ENCODE measurements at places on chromosomes 6 and 20.

- DNase-seq, result no peak
Measured at GRCh38 chr20:31637660-31638059, at the start of gene COX4I2. Gene COX4I2, plus strand, starts transcription at chr20:31637912. Its CDS starts 1,106 bp downstream, at chr20:31639018.

- no peak for DNase-seq
Measured at GRCh38 chr20:34013554-34013953, 19.8 kb downstream of the RALY start.

GRCh38 chr20:8782804-8783203 is 286.1 kb upstream of the PLCB4 start:
- no peak for DNase-seq

- no peak for DNase-seq
Measured at GRCh38 chr20:8388141-8388540, 256.1 kb downstream of the PLCB1 start.

GRCh38 chr20:52483382-52483781 is 291.8 kb upstream of the ZFP64 start:
- no peak for DNase-seq

GRCh38 chr6:54617730-54618129 is 228.8 kb upstream of the FAM83B start:
- no peak for DNase-seq

DNA sequence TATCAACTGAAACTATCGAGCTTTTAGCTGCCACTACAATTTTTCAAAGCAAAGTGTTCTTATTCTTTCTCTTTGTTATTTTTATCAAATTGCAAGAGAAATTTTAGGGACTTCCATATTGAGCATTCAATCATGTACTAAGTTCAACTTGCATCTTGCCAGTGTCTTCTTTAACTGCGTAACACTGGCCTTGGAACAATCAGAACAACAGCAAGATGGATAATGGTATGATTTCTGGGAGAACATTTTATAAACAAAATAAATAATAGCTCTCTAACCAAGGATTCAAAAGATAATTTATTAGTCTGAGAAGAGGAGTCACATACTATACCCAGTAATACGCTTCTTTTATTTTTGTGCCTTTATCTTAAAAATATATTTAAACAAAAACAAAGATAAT is 168.0 kb downstream of the ISM1 start:
- no peak for DNase-seq

DNA sequence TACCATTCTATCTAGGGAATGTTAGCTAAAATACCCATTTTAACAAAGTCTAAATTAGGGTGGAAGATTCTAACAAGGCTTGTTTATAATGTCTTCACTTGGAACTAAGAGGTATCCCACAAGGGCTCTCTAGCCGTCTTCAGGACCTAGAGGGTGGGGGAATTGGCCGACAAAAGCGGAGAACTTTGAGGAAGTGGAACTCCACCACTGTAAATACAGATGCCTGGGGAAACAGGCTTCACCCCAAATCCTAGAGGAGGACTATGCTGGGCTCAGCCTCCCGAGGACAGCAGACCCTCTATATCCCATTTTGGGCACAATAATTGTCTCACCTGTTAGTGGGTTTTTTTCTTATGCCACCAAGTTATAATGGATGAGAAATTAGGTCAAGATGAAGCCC is 58.0 kb upstream of the TFB1M start:
- no peak for DNase-seq

DNA sequence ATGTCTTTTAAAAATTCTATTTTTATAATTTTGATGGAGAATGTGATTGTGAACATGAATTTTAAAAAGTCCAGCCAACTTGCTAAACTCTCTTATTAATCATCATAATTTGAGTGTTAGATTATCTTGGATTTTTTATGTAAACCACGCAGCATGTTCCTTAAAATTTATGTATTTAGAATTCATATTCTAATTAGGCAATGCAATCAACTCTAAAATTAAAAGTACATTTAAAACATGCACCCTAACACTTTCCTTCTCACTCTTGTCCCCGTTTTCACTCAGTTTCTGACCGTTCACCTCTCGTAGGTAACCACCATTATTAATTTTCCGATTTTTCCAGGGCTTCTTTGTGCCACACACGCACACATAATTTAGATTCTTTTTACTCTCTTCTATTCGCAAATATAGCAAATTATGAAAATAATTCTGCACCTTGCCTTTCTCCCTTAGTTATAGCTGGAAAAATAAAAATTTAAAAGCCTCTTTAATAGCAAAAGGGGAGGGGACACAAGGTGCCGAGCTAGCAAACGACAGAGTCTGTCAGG is 329 bp upstream of the ZKSCAN3 start:
- no peak for DNase-seq

DNA sequence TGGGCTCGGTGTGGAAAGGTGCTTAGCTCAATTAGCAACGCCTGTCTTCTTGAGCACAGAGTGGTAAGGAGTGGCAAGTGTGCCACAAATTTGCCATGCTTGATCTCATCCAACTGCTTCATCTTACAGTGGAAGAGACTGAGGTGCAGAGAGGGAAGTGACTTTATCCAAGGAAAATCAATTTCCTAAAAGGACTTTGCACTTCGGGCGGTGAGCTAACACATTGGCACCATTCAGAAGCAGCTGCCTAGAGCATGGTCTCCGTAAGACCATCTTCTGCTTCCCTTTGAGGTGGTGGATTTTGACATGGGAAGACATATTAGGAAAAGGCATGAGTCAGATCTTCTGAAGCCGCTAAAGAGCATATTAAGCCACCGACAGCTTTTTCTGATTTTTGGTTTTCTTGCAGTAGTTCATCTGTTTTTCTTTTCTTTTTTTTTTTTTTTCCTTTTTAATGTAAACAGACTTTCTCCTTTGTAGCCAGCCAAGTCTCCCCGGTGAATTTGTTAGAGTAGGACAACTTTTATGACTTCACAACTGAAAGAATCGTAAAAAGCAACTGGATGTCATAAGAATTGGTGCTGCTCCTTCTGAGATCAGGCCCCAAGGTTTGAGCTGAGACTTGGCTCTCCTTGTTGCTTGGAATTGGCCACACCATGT is 273.2 kb downstream of the CDC5L start:
- no peak for DNase-seq

DNA sequence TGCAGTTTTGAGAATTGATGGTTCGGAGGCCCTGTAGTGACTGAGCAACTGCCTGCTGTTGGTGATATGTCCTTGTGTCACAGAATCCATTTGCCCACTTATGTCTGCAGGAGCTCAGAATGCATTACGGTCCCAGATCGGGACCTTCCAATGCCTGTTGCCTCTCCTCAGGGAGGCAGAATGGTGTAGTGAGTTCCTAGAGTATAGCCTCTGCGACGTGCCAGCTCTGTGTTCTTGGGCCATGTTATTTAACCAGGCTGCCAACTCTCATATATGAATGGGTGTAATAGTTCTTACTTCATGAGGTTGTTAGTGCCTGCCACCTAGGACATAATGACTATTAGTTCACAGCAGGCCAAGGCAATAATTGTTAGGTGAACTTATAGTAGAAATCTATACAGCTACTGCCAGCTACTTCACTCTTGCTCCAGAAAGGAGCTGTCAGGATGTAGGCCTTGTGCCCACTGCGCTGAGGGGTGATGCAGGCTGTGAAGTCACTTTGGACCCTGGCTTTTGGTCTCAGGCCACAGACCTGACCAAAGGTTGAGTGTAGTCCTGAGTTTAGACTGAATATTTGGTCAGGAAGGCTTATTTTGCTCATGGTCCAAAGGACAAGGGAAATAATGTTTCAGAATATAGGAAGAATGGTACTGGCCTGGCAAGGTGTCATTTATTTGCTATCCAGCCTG is 82.1 kb downstream of the ASXL1 start:
- DNase-seq, result no peak

DNA sequence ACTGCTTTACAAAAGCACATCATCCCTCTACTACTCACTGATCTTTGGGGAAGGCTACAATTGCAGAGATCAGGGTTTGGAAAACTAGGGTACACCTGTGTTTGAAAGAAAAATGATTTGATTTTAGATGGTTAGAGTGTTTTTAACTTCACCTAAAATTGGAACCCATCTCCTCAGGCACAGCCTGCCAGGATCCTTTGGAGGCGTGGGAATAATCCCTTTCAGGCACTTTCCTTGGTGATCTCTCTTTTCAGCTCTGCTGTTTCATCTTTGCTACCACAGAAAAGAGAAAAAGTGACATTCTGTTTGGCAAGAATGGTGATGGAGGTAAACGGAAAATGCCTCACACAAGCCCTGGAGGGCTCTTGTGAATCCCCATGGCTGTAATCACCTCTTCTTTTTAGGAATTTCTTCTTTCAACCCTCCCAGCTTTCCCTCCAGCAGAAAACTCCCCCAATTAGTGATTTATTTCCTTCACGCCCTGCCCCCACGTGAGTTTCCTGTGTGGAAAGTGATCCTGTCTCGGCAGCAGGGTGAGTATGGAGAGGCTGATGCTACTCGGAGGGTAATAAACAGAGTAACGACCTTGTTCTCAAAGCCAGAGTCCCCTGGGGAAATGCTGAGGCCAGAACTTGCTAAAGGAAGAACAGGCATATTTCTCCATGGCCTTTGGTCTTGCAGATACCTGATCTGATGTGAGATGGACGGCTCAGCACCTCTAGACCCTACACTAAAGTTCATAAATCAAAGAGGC is 9.2 kb downstream of the KCNG1 start:
- DNase-seq, result no peak

DNA sequence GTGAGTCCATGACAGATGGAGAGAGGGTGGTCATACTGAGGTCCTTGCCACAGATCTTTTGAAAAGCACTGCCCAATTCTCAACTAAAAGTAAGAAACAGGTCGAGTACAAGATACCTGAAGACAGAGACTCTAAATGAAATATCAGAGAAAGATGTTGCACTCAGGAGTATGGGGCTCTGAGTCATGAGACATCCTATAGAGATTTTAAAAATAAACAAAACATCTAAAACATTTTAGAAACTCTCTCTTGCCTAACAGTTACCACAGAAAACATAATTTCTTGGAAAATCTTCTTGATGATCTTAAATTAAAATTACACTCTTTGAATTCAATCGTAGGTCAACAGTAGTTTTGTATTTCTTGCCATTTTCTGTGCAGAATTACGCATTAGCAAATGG is 348.9 kb upstream of the MARCKS start:
- no peak for DNase-seq

DNA sequence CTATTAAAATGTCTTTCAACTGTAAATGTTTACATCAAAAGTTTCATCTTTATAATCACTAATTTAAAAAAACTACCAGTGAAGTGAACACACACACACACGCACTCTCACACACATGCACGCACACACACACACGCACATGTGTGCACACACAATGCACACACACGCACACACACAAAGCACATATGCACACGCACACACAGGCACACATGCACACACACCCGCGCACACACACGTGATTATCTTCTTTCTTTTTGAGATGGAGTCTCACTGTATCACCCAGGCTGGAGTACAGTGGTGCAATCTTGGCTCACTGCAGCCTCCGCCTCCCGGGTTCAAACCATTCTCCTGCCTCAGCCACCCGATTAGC is 80.0 kb upstream of the FRMD1 start:
- no peak for DNase-seq

- no peak for DNase-seq
Measured at GRCh38 chr6:67102743-67103142, 1395.7 kb upstream of the EYS start.

DNA sequence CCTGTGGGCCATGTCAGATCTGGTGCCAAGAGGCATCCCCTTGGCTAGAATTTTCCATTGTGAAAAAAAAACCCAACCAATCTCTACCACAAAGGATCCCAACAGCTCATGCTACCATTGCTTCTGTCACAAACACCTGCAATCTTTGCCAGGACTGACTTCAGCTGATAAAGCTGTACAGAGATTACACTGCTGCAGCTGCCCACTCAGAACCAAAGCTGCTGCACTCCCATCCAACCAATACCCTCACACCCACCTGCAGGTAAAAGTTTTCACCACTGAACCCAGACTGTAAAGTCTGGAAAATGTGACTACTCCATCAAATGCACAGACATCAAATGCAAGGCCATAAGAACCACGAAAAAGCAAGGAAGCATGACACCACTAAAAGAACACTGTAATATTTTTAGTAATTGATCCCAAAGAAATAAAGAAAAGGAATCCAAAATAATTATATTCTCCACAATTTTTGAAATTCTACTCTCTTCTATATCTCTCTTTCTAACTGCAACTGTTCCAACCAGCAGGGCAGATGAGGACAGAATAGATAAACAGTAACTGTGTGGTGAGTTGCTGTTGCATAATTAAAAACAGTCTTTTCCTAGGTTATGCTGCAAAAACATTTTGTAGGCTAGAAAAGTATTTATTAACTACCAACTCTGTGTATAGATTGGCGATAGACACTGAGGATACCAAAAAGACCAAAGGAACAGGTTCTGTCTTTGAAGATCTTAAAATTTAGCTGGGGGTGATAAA is 128.0 kb upstream of the MCHR2 start:
- no peak for DNase-seq

- no peak for DNase-seq
Measured at GRCh38 chr6:135274561-135275293, 93.6 kb downstream of the MYB start.

DNA sequence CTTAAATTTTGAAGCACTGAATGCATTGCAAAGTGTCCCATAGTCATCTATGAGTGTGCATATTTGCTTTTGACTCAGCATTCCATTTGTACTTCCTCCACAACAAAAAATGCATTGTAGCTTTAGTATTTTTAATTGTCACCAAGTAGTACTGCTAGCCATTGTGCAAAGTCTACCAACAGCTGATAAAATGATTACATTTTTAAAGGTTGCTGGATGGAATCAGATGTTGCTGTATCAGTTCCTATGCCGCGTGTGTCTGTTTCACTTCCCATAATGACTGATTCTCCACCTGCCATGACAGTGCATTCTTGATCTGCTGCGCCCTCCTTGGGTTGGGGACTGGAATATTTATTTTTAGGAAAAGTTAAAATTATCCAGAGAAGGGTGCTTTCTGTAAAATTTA is 41.2 kb downstream of the SLX4IP start:
- no peak for DNase-seq

DNA sequence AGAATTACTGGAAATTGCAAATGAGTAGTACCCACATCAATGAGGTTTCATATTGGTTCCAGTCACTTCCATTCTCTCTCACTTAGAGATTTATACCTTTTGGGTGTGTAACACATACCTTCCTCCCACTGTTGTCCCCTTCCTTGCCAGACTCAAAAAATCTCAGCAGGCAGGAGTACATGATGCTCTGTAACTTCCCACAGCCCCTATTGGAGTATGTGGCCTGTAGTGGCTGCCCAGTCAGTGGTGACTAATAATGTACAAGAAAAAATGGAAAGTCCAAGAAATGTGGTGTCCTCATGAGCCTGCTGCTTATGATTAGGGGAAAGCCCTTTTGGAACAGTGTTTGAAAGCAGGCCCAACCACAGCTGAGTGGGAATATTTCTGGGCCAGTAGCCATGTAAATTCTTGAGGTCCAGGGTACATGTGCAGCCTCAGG is 312.0 kb downstream of the ZFAND3 start:
- DNase-seq, result no peak

Data from brain (organoid and tissue), 16 donors.